ENCODE measurements at places on chromosomes 6 and 20.

GRCh38 chr6:168452685-168453377 is 11.8 kb downstream of the SMOC2 start:
- no peak for DNase-seq

- no peak for DNase-seq
Measured at GRCh38 chr6:125793863-125794262, 3.1 kb downstream of the NCOA7 start.

DNA sequence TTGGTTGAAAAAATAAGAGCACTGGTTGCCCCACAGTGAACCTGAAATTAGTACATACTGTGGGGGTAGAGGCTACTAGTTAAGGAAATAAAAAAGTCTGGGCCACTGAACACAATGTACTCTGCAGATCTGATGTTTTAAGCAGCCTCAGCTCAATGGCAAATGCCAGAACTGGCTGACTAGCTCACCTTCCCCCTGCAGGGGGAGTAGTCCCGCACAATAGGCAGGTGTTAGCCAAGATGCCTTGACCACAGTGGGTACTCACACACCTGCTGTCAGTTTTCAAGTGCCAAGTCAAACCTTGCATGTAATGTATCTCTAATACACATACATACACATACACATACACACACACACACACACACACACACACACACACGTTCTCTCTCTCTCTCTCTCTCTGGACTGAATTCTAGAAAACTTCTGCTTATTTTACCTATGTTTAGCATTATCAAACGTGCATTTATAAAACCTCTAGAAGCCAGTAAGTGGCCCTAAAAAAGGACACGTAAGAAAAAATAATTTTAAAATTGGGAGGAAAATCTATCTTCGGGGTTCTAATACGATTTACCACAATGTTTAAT is 36.1 kb downstream of the GMDS start:
- no peak for DNase-seq

DNA sequence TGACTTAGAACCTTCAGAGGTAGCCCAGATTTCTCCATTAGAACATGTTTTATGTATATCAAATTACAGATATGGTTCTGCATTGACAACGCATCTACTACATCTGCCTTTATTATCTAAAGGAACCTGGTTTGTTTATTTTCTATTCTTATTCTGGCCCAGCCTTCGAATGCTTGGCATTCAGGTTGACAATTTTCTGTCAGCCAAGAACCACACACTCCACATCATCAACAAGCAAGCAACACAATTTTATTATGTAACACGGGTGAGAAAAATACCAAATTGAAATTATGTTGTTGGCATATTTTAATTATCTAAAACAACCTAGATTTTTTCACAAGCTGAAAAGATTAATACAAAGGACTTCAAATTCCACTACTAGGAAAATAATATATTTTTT is 14.6 kb downstream of the MAP3K5 start:
- no peak for DNase-seq

DNA sequence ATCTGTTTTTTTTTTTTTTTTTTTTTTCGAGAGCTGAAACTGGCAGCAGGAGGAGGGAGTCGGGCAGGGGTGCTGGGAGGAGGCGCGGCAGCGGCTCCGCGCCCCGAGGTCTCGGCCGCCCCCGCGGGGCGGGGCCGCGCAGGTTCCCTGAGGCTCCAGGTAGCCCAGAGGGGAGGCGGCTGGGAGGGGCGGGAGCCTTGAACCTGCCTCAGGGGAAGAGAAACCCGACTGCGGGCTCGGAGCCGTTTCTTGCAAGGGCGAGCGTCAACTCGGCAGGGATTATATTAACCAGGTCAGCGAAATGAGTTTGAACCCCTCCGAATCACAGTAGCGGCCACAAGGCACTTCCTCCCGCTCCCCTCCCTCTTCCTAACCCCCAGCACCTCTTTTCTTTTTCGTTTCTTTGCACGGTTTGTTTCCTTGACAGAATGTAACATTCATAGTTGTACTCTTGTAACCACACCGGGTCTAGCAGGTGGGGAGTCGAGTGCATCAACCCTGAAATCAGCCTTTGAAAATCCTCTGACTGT is 2.0 kb downstream of the MYB start:
- peak; percentile 66 for DNase-seq

DNA sequence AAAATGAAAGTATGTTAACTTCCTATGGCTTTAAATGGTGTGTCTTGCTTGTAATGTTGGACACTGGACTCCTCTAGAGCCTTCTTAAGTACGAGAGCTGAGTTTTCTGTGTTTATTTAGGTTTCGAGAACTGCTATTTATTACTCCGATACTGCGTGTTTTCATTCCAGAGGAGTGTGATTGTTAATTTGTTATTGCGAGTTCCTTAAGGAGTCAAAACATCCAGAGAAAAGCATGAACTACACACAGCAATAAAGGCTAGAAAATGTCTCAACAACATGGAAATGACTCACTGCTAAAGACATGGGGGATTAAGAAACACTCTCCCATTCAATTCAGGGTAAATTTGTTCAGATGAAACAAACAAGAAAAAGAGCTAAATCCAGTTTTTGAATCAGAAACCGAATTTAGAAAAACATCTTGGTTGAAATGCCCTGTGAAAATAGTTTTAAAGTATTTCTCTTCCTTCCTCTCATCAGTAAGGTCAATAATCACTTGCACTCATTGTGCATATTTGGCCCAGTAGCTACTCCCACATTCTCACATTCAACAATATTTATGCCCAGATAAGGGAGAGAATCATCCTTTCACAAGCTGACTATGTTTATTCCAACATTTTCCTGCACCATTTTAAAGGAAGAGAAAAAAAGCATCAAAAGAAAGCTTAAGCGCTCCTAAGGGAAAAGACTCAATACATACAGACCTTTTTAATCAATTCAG is 36.0 kb downstream of the ATXN1 start:
- DNase-seq = no peak

DNA sequence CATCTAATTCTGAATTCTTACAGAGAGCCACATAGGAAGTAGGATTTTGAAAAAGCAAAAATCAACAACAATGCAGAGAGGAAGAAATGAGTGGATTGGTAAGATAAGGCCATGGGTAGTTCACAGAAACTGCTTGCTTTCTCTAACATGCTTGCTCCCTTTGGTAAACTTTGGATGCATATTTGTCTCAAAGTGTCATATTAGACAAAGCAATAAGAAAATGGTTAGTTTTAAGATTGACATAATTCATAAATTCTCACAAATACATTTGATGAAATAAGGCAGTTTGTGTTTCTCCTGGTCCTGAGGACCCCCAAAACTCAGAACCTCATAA is 31.7 kb downstream of the UTRN start:
- no peak for DNase-seq

DNA sequence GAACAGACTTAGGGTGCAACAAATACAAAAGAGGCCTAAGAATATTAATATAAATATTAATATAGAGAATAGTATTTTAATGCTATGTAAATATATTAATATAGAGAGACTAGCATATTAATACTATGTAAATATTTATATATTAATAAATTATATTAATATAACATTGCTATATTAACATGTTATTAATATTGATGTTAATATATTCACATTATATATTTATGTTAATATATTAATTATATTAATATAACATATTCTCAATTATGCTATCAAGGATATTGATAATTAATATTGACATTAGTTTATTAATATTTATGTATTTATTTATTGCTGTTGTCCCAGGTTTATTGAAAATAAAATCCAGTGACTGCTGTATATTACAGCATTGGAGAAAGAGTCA is 1.1 kb upstream of the MAS1L start:
- DNase-seq = no peak

- no peak for DNase-seq
Measured at GRCh38 chr20:52405417-52405816, 213.8 kb upstream of the ZFP64 start.

- no peak for DNase-seq
Measured at GRCh38 chr6:6840831-6841291, 252.3 kb downstream of the LY86 start.

GRCh38 chr6:160279850-160280249 is 21.2 kb upstream of the SLC22A2 start:
- no peak for DNase-seq

GRCh38 chr6:8157839-8158238 is 55.5 kb upstream of the EEF1E1 start:
- DNase-seq = no peak

GRCh38 chr20:46507760-46508407 is 5.5 kb downstream of the ZNF334 start:
- DNase-seq = no peak

DNA sequence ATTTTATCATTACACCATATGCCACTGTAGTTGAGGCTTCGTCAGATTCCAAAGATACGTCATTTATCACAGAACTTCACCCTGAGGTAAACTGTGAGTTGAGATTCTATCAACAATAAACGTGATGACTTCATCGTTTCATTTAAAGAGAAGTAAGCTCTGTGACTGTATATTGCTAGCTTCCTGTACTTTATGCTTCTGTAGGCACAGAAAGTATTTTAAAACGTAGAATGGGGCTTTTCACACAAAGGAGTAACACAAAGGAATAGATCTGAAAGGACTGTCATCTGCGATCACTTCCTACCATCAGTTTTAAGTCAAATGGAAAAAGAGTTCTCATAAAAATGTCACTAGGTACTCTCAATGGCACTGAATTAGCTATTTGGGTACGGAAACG is 234.4 kb upstream of the MCHR2 start:
- DNase-seq = no peak

DNA sequence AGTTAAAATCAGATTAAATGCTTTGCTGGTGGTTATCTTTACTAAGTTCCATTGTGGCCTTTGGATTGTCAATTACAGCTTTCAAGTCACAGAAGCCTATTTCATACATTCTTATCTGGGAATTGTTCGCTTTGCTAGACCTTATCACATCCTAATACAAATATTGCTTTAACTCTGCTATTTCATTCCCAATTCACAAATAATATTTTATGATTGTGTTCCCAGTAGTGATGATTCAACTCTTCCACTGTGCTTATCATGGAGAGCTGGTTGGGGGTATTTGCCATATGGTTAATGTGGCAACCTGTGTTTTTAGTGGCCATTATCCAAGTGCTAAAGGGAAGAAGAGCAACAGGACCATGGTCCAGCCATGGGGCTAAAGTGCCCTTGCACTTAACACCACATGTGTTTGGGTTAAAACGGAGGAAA is 72.9 kb upstream of the GLP1R start:
- no peak for DNase-seq

DNA sequence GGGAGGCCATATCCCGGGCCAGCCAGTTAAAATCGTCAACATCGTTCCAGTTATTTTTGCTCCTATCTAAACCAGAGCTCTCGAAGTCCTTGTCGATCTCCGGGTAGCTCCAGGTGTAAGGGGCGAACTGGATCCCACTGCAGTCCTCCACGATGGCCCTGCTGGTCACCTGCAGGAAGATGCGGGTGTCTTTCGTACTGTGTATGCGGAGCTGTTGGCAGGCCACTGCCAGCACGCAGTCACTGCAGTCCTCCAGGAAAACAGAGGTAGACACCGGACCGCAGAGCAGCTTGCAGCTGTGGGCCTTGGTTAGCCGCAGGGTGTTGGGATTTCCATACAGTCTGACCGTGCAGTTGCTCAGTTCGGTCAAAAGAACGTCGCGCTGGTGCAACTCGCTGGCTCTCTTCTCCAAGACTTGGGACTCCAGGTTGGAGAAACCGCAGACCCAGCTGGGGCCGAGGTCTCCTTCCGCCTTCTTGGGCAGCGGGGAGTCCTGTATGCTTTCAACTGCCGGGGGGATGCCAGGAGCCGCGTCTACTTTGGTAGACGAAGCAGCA is 742 bp downstream of the TBCC start:
- DNase-seq = no peak

DNA sequence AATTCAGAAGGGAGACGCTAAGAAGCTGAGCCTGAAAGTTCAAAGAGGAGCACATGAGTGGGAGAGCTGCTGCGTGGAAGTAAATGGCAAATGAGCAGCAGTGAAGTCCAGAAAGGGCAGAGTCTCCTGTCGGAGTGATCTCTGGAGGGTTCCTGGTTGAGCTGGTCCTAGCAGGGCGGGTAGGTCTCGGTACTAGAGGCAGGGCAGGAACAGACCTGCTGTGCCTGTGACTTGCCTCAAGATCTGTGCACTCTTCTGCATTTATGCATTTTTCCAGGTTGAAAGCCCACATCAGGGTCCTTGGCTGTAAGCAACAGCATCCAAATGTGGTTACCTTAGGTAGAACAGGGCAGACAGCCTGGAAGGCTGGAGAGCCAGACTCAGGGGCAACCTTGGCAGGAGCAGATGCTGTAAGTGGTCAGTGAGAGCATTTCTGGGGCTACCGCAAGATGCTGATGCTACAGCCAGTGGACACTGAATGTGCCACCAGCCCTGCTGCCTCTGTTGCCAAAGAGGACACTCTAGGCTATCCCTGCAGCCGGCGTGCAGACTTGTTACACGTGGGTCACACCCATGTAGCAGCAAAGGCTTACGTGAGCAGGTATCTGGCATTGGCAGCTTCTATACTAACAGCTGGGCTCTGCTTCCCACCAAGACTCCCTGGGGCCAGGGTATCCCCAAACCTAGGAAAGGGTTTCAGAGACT is 8.4 kb downstream of the DUSP22 start:
- no peak for DNase-seq

GRCh38 chr6:106685833-106686232 is 56.5 kb downstream of the QRSL1 start:
- DNase-seq = no peak
